ENCODE measurements at places on chromosomes 1 and 21.
A peak's percentile ranks its signal among the peaks of the same experiment; 100 is the strongest.

DNA sequence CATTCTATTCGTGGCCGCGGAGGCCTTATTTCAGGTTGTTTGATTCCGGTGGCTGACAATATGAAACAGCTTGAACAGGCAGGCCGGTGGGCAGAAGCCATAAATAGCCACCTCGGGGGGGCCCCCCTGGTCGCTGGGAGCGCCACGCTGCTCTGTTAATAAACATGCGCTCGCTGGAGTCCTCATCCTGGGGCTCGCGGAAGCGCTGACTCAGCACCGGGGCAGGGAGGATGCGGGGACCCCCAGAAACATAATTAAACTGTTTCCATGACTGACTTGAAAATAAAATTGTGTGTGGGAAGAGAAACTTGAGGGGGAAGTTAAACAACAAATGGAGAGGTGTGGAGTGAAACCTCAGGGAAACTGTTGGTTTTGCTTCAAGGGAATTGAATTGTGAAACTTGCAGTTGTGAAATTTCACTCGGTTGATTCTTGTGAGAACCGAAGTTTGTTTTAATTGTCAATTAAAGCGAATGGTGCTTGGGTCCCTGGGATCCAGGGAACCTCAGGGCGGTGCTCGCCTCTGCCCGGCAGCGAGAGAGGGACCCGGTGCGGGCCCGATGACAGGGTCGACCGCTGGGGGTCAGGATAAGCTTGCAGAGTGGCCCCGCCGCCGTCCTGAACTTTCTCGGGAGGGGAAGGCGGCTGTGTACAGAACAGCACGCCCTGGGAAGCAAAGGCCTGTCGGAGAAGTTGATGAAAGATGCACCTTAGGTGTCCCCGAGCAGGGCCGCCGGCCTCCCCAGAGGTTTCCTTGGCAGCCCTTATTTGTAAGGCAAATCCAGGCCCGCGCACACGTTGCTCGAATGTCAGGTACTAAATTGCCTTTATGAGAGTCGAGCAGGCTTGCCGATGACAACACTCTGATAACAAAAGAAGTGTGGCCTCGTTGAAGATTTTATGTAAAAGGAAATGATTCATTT lies 176.9 kb upstream of the LMO4 start:
- DNase-seq, result peak; percentile 79

- DNase-seq, result no peak
Measured at GRCh38 chr1:200107004-200107470, 79.5 kb downstream of the NR5A2 start.

DNA sequence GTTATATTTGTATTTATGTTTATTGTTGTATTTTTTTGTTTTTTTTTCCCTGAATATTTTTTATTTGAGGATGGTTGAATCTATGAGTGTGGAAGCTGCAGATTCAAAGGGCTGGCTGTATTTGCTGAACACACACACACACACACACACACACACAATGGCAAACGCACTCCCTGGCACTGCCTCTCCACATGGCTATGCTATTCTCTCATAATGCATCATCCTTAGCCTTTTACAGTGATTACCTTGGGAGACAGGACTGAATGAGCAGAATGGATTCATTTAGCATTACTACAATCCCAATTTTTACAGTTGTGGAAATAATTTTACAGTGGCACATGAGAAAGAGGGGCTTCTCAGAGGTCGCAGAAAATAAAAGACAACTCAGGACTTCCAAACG lies 390.1 kb downstream of the PCP4 start:
- no peak for DNase-seq

GRCh38 chr1:116529199-116529631 lies 41.6 kb downstream of the CD58 start:
- DNase-seq, result no peak

DNA sequence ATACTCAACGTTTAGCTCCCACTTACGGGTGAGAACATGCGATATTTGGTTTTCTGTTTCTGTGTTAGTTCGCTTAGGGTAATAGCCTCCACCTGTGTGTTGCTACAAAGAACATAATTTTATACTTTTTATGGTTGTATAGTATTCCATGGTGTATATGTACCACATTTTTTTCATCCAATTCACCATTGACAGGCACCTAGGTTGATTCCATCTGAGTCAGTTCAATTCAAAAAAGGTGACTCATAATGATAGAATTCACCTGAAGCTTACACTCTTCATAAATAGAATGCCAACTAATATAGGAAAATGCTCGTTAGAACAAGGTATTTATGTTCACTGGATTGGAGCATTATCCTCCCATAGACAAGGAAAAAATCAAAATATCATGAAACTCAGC lies 38.5 kb downstream of the RGS4 start:
- no peak for DNase-seq

DNA sequence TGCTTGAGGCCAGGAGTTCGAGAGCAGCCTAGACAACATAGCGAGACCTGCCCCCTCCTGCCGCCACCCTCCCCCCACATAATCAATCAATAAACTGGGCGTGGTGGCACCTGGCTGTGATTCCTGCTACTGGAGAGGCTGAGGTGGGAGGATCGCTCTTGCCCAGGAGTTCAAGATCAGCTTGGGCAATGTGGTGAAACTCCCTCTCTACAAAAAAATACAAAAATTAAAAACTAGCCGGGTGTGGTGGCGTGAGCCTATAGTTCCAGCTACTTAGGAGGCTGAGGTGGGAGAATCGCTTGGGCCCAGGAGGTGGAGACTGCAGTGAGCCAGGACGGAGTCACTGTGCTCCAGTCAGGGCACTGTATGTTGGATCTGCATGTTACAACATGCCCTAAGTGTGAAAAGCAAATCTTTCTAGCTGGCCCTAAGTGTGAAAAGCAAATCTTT lies 7.0 kb upstream of the MDM4 start:
- no peak for DNase-seq

- no peak for DNase-seq
Measured at GRCh38 chr1:152086760-152087159, 2.1 kb downstream of the TCHHL1 start.
